H9 (cell line): ENCODE measurements at places on chromosomes 1 and 21. TPM values are rescaled to one million over a fixed set of nuclear protein-coding genes. Genes with fewer than 3 reads are reported as not detected.

The ACTA1 gene
- 48.5 and 51.3 TPM in 2 replicates for total RNA-seq

The TDRD5 gene
- total RNA-seq, result 0.33 and 0.64 TPM in 2 replicates

The ZNF593OS gene
- total RNA-seq, result not detected in 2 replicates

The WNT9A gene
- total RNA-seq, result 0.66 and 0.77 TPM in 2 replicates

The RHCE gene
- 0.26 and 0.90 TPM in 2 replicates for total RNA-seq

The CFHR5 gene
- not detected in 2 replicates for total RNA-seq

The TEX38 gene
- not detected in 2 replicates for total RNA-seq

The RNF186 gene
- not detected in 2 replicates for total RNA-seq

The AUNIP gene
- total RNA-seq, result 22.0 and 22.2 TPM in 2 replicates

The CD247 gene
- 0.90 and 1.2 TPM in 2 replicates for total RNA-seq

The OR6N1 gene
- not detected in 2 replicates for total RNA-seq

The CD101 gene
- 1.5 and 1.8 TPM in 2 replicates for total RNA-seq

The CDC42BPA gene
- 30.1 and 30.8 TPM in 2 replicates for total RNA-seq

The DENND2C gene
- total RNA-seq, result 3.4 and 3.6 TPM in 2 replicates

The BEND5 gene
- 4.8 and 5.6 TPM in 2 replicates for total RNA-seq

The APCS gene
- total RNA-seq, result not detected in 2 replicates

The RIPPLY3 gene
- 1.7 and 1.9 TPM in 2 replicates for total RNA-seq

The LIN28A gene
- total RNA-seq, result 1,267 and 1,289 TPM in 2 replicates

The CA14 gene
- 42.0 and 43.2 TPM in 2 replicates for total RNA-seq

The OR14C36 gene
- not detected in 2 replicates for total RNA-seq

The PTGFR gene
- not detected in 2 replicates for total RNA-seq

The TBX19 gene
- 0.37 and 0.48 TPM in 2 replicates for total RNA-seq

The C8A gene
- total RNA-seq, result not detected in 2 replicates

The TMEM200B gene
- total RNA-seq, result 12.6 and 12.9 TPM in 2 replicates

The TRIM63 gene
- not detected in 2 replicates for total RNA-seq

The RIMS3 gene
- 13.7 and 14.2 TPM in 2 replicates for total RNA-seq

The NRAS gene
- total RNA-seq, result 72.9 and 73.4 TPM in 2 replicates

The OR2T2 gene
- total RNA-seq, result not detected in 2 replicates

The WDR64 gene
- not detected in 2 replicates for total RNA-seq

The OR2L3 gene
- total RNA-seq, result not detected in 2 replicates

The LMOD1 gene
- total RNA-seq, result 0.31 and 0.44 TPM in 2 replicates

The SIK1 gene
- 5.7 and 6.4 TPM in 2 replicates for total RNA-seq

The PDZK1 gene
- total RNA-seq, result not detected in 2 replicates

The NBPF6 gene
- not detected in 2 replicates for total RNA-seq
